ENCODE measurements at places on chromosomes 5 and 9.
A peak's percentile ranks its signal among the peaks of the same experiment; 100 is the strongest.

DNA sequence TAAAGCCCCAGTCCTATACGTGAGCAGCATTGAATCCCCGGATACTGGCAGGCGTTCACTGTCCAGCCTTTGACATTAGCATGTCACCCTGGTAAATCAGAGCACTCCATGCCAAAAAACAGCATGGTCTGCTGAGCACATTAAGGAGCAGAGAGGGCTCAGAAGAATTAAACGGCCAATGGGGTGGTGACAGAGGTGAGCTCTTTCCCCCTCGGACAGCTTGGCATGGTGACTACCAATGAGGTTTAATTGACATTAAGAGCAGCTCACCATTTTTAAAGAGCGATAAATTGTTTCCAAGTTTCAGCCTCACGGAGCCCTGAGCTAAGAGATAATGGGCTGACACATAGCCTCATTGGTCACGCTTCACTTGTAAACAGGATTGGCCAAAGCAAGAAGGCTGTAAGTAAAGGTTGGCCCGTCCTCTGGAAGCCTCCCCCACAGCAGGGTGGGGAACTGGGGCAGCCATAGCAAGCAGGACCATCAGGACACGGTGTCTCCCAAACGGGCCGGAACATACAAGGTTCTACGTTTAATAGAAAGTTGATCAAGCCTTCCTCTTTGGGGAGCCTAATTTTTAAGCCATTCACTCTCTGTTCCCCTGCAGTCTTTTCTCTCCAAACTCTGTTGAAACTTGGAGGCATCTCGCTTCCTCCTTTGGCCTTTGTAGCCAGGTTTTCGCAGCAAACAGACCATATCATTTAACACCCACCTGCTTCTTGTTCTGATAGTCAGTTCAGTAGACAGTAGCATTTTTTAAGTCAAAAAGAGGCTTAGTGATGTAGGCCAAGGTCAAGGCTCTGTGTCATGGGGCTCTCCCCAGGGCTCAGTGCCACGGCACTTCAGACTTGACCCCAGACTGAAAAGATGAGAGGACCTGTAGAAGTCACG lies 25.9 kb downstream of the QRFP start:
- no peak for DNase-seq

DNA sequence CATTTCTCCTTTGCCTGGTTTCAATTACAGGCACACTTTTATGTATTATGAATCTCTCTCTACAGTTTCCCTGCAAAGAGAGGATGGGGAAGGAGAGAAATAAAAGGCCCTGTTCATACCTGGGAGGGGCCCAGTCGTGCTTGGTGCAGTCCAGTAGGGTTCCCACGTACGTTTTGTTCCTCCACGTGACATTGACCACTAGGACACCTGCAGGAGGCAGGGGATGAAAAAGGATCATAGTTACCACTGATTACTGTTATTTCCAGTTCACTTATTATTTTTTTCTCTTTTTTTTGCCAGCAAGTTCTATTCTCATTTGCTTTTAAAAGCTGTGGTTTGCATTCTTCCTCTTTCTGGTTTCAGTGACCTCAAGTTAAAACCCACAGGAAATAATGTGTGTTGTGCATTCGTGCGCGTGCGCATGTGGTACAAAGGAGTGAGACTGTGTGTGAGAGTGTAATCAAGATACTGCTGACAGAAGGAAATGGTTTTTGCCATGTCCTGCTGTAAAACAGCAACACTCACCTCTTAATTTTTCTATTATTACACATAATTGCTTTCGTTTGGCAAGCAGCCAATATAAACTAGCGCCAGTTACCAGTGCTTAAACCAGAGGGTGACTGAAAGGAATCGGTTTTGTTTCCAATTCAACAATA lies 96.8 kb downstream of the ZNF608 start:
- DNase-seq, result peak; percentile 20

GRCh38 chr9:130240410-130241197 lies 25.0 kb upstream of the HMCN2 start:
- DNase-seq, result no peak

GRCh38 chr5:178332210-178332641 lies 99.6 kb upstream of the PHYKPL start:
- DNase-seq, result no peak

GRCh38 chr5:167916261-167916691 lies 375.2 kb upstream of the WWC1 start:
- DNase-seq, result no peak

- no peak for DNase-seq
These were observed 672.5 kb upstream of the RORB start for GRCh38 chr9:73824671-73825070.

DNA sequence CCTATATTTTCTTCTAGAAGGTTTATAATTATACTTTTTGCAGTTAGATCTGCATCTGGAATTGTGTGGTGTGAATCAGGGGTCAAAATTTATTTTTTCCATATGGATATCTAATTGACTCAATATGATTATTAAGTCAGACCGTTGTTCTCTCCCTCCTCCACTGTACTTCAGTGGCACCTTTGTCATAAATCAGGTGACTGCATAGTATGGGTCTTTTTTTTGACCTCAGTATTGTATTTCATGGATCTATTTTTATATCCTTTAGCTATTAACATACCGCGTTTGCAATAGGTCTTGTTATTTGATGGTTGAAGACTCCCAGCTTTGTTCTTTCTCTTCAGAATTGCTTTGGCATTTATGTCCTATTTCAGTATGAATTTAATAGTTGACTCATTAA lies 107.4 kb downstream of the BOD1 start:
- no peak for DNase-seq

GRCh38 chr9:114737118-114737517 lies 55.1 kb upstream of the TEX48 start:
- DNase-seq, result no peak

DNA sequence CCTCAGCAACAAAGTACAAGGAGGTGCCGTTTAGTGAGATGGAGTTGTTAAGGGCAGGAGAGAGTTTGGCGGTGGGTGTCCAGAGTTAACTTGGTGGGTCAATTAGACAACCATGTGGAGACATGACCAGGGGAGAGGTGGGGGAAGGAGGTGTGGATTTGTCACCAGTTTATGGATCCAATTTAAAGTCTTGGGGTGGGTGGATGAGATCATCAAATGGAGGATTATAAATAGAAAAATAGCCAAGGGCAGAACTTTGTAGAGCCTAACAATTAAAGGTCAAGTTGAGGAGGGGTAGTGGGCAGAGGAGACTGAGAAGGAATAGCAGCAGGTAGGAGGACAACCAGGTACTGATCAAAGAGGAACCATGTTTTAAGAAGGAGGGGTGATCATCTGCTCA lies 108.7 kb upstream of the IL12B start:
- DNase-seq, result no peak

- no peak for DNase-seq
These were observed 1064.9 kb upstream of the DMAC1 start for GRCh38 chr9:8864545-8864896.

GRCh38 chr9:26687421-26687820 lies 205.2 kb downstream of the CAAP1 start:
- no peak for DNase-seq

DNA sequence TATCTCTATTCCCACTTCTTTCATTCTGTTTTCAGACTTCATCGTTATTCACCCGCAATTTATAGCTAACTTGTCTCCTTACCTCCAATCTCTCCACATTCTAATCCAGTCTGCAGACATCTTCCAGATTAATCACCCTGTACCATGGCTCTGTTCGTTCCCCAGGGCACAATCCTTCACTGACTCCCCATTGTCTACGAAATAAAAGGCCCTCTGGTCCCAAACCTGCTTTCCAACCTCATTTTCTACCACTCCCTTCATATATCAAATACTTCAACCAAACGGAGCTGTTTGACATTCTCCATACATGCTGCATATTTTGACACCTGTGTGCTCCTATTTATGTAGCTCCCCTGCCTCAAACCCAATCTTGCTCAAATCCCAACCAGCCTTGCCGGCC lies 1720.6 kb upstream of the WWC1 start:
- DNase-seq, result no peak

DNA sequence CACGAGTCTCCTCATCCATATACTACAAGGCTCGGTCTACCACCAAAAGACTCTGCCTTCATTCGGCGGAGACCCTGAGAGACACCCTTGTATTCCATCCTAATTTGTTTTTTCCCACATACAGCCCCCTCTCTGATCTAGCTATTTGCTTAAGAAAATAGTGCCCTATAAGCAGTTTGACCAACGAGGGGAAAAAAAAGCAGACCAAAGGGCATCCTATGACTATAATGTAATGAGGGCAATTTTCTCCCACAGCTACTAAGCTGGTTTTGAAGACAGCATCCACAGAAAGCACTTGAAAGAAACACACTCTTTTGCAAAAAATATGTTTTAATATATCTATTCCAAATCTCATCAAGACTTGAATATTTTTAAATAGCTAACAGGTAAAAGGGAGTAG lies 147.8 kb downstream of the MLLT3 start:
- DNase-seq, result no peak

DNA sequence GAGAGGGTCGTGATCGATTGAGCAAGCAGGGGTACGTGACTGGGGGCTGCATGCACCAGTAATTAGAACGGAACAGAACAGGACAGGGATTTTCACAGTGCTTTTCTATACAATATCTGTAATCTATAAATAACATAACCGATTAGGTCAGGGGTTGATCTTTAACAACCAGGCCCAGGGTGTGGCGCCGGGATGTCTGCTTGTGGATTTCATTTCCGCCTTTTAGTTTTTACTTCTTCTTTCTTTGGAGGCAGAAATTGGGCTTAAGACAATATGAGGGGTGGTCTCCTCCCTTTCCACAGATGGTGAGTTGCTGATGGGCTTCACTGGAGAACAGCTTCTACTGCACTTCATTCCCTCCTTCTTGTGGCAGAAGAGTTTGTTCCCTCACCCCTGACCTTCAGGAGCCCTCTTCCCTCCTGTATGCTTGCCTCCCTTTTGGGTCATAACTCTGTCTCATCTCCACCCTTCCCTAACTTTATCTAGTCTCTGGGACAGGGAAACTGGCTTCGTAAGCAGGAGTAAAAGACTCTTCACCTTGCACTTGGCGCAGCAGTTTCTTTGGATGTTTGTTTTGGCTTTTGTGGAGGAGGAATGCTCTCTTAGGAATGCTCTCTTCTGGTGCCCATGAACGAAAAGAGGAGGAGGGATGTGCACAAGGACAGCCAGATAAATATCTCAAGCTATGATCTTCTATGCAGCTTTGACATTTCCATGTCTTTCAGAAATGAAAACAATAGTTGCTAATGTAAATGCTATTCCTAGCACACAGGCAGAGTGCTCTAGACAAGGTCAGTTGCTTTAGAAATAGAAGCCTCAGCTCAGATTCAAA lies 139.8 kb upstream of the RPS23 start:
- no peak for DNase-seq

- DNase-seq, result no peak
These were observed 283.9 kb downstream of the AOPEP start for GRCh38 chr9:95010431-95010838.

DNA sequence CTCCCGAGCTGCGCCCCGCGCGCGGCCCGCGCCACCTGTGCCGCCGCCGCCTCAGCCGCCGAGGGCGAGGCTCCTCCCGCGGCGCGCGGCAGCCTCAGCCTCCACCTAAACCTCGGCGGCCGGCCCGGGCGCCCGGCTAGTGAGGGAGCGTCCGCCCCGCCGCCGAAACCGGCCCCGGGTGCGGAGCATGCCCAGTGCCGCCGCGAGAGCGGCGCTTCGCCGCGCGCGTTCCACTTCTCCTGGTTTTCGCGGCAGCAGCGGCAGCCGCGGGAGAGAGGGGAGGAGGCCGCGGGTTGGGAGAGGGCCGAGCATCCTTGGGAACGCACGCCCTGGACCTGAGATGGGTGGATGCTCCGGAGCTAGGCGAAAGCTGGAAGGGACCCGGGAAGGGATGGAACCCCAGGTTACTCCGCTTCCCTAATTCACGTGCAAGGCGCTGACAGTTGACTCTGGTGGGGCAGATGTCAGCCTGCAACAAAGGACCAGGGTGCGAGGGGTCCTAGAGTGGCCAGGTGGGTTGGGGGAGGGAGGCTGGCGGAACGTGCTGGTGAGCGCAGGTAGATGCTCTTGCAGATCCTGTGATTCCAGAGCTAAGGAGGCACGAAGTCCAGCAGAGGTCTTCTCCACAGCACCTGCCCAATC lies at the start of gene CTNND2:
CTNND2 (minus strand) TSS at position 182 of the 642 bp plus-strand sequence. CDS start 593 bp downstream, outside the sequence.
- DNase-seq, result peak; percentile 18

DNA sequence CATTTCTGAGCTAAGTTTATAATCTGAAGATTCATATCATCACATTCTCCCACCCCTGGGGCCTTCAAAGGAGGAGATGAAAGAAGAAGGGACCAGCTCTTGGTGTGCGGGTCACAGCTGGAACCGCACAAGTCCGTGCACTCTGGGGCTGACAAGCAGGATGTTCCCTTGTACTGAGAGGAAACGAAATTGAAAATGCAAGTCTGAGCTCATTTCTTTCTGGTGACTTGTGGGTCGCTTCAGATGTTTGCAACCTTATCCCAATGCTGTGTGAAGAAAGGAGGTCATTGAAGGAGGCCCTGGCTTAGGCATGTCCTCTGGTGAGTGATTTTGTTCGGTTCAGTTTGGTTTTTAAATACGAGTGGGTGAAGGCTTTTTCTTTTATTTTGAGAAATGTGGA lies 59.6 kb downstream of the C9orf152 start:
- no peak for DNase-seq

DNA sequence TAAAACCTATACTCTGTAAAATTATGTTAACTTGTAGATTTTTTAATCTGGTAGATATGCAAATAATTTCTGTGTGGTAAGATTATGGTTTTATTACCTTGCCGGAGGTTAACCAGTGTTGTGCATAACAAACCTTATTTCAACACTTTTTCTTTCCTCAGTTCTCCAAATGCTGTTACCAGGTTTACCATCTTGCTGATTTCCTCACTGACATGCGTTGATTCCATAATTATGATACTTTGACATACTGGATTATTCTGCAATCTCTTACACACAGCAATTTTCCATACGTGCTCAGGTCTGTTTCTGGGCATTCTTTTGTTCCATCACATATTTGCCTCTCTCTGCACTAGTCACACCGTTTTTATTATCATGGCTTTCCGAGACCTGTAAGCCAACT lies 77.6 kb downstream of the TTC39B start:
- no peak for DNase-seq

- DNase-seq, result no peak
These were observed 10.3 kb downstream of the RHOBTB3 start for GRCh38 chr5:95741458-95741857.

- no peak for DNase-seq
These were observed 15.0 kb upstream of the NEURL1B start for GRCh38 chr5:172626031-172626581.

DNA sequence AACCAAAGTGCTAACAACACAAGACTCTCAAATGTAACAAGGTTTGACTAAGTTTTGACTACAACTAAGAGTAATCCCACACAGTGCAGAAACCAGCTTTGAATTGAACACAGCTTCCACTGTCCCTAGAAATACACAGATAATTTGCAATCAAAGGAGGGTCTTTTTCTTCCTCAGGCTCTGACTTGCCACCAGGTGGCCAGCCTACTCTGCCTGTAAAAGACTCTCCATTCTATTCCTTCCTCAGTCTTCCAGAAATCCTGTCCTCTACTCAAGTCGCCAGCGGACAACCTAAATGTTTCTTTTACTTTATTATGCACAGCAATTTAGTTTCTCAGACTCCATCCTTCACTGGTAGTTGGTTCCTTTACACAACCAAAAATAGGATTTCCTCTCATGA lies 32.2 kb upstream of the MCTP1 start:
- DNase-seq, result no peak

GRCh38 chr5:176157656-176158055 lies 80.6 kb upstream of the SIMC1 start:
- no peak for DNase-seq

GRCh38 chr5:123283031-123283430 lies 140.2 kb downstream of the CEP120 start:
- no peak for DNase-seq

GRCh38 chr5:120092649-120093048 lies 371.5 kb upstream of the PRR16 start:
- DNase-seq, result no peak

GRCh38 chr5:78563621-78564020 lies 85.0 kb downstream of the LHFPL2 start:
- no peak for DNase-seq
